ENCODE measurements at places on chromosomes 6 and 20. TPM values are rescaled to one million over a fixed set of nuclear protein-coding genes. Genes with fewer than 3 reads are reported as not detected.

GRCh38 chr6:38355519-38355918, 284.2 kb downstream of the BTBD9 start:
- no peak for DNase-seq

DNA sequence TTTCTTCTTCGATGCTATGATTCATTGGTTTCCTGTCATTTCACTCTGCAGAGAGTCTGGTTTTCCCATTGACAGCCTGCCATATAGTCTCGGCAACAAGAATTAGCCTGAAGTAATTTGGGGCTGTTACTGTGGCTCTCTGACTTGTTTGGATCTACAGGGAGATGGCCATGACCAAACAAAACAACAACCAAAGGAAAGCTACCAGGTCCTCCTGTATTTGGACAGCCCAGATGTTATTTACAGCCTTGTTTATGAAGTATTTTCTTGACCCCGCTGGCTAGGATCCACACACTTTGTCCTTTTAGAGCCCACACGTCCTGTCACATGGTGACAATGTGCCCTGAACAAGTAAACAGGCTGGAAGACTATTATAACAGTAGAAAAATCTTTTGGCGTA, 111.4 kb upstream of the PREP start:
- no peak for DNase-seq

GRCh38 chr6:90502866-90503407, 83.9 kb downstream of the MAP3K7 start:
- DNase-seq: no peak

DNA sequence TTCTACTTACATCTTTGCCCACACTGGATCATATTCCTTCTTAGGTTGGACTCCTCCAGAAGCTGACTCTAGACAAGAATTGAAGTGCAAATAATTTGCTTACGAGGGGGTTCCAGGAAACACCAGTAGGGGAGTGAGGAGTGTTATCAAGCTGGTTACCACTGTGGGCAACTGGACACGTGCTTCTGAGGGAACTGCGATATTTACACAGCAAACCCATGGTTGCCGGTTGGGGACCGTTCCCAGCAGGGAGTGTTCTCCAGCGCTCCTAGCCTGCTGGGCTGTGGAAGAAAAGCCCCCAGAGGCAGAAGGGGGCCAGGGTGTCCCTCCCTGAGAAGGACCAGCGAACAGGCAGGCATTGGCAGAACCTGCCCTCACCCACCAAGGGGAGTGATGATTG, 21.7 kb downstream of the MDFI start:
- no peak for DNase-seq

DNA sequence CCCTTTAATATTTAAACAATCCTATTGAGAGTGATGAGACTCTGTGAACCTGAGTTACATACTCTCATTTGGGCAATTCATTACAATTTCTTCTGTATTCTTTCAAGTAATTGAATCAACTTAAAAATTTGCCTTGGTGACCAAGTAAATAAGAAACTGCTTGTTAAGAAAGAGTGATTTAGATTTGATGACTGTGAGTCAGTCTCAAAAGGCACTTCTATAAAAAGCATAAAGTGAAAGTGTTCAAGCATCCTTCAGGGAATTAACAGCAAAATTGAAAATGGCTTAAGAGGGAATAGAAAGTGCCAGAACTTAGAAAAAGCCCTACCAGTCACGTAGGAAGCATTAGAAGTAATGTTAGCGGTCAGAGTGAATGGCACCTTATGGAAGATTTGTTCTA, 654.7 kb downstream of the EPM2A start:
- no peak for DNase-seq

GRCh38 chr6:44035621-44036020, 91.6 kb downstream of the MRPL14 start:
- DNase-seq: no peak

- DNase-seq: no peak
Observed at GRCh38 chr20:492159-492558, 29.8 kb upstream of the TBC1D20 start.

GRCh38 chr6:2977290-2977689, 5.9 kb upstream of the SERPINB6 start:
- DNase-seq: no peak

GRCh38 chr6:55669028-55669427, 90.0 kb upstream of the HMGCLL1 start:
- no peak for DNase-seq

- no peak for DNase-seq
Observed at GRCh38 chr6:20474874-20475542, 59.2 kb upstream of the CDKAL1 start.

- DNase-seq: no peak
Observed at GRCh38 chr6:5567352-5567751, 306.0 kb downstream of the FARS2 start.

DNA sequence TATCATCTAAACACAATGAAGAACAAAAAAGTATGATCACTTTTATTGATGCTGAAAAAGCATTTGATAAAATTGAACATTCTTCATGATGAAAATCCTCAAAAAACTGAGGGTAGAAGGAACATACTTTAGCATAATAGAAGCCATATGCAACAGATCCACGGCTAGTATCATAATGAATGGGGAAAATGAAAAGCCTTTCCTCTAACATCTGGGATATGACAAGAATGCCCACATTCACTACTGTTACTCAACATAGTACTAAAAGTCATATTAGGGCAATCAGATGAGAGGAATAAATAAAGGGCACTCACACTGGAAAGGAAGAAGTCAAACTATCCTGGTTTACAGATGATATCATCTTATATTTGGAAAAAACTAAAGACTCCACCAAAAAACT, 256.6 kb downstream of the RFPL4B start:
- DNase-seq: no peak

- no peak for DNase-seq
Observed at GRCh38 chr6:169035385-169036240, 218.0 kb downstream of the THBS2 start.

DNA sequence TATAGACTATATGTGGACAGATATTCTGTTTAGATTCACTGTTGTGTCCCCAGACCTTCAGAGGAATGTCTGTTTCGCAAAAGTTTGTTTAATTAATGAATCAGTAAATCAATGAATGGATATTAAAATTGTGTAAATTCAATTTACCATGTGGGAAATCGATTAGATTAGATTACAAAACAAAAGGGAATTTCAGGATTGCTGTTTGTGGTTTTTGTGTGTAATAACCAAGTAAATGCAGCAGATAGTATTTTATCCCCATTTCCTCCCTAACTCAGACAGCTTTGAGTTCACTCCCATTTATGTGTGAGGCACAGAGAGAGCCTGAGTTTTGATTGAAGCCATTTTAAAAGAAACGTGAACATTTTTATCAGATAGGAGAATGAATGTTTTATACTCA, 214.8 kb downstream of the ADGB start:
- DNase-seq: no peak

- no peak for DNase-seq
Observed at GRCh38 chr6:157358287-157358686, 22.7 kb upstream of the ZDHHC14 start.

- DNase-seq: no peak
Observed at GRCh38 chr20:58701431-58702160, 9.0 kb downstream of the NPEPL1 start.

GRCh38 chr6:137202078-137202477, 17.1 kb downstream of the IFNGR1 start:
- no peak for DNase-seq

DNA sequence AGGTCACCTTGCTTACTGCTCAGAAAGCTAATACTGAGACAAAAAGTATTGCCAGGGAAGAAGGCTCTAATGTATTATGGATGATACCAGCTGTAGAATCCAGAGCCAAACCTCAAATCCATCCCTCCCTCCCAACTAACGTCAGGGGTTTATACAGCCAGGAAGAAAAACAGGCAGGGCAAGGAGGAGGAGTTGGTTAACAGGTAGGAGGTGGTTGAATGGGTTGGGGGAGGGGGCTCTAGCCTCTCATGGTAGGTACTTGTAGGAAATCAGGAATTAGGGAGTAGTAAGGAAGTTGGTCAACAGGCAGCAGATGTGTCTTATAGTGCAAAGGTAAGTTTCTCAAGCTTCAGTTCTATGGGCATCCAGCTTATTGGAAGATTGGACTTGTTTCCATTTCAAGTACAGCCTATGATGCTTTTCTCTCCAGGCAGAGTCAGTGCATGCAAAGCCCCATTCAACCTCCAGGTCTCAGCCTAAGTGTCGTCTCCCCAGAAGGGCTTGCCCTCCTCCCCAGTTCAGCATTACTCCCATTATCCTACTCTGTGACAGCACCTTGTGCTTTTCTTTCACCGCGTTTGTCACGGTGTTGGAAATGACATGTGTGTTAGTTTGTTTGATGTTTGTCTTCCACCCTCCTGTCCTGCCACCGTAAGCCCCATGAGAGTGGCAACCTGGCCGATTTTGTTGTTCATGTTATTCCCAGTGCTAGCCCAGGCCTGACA, 38.1 kb downstream of the PNLDC1 start:
- DNase-seq: no peak

GRCh38 chr6:149164199-149164750, 153.2 kb upstream of the TAB2 start:
- DNase-seq: no peak

GRCh38 chr6:159959976-159960384, 8.9 kb upstream of the IGF2R start:
- no peak for DNase-seq

- DNase-seq: no peak
Observed at GRCh38 chr6:11362564-11362963, 130.1 kb upstream of the NEDD9 start.

GRCh38 chr6:66126358-66126757, 419.3 kb upstream of the EYS start:
- no peak for DNase-seq

MYL9 gene
- not detected for total RNA-seq

SLC23A2 gene
- 22.3 TPM for total RNA-seq

DEFB119 gene
- total RNA-seq: not detected

SAMD10 gene
- total RNA-seq: 7.4 TPM

PGC gene
- not detected for total RNA-seq

COL12A1 gene
- total RNA-seq: not detected

SYTL3 gene
- total RNA-seq: 22.2 TPM

ITPA gene
- total RNA-seq: 46.8 TPM
